NCI-H2107 (cell line): ENCODE measurements at places on chromosomes 11 and 22.

DNA sequence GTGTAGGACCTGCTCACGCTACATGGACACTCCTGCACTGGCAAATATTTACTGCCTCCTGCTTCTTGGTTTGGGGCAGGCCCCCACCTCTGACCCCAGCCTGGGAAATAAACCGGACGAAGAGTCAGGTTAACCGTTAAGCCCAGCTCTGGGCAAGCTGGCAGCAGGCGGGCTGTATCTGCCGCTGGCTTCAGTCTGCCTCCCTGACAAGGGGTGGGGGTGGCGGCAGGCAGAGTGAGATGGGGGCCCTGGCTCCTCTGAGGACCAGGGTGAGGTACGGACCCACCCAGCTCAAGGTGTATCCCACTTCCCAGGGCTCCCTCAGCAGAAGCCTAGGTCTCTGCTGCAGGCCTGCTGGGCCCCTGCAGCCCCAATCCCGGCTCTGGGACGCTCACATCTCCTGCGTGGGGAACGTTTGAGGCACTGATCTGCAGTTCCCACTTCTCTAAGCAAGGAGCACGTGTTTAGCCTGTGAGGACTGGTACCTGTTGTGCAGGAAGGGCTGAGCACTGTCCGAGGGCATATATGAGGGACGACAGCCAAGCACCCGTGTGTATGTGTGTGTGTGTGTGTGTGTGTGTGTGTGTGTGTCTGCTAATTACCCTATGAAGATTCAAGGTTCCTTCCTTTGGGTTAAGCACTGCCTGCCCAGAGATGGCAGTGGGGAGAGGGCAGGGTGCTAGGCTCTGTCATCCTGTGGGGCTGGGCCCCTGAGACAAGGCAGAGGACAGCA lies 1.1 kb upstream of the LRRC75B start:
- DNase-seq: no peak

DNA sequence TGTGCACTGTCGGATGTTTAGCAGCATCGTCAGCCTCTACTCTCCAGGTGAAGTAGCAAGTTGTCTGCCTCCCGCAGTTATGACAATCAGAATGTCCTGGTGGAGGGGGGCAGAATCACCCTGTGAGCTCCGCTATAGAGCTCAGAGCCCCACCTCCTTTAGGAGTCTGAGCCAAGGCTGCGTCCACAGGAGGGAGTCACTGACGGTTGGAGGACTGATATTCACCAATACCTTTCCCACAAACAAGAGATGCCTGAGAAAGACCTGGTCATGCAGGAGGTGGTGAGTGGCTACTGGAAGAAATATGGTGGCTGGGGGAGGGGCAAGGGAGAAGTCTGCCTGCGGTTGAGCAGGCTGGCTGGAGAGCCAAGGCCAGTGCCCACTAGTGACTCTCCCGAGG lies 41.7 kb upstream of the ADA2 start:
- DNase-seq: no peak

DNA sequence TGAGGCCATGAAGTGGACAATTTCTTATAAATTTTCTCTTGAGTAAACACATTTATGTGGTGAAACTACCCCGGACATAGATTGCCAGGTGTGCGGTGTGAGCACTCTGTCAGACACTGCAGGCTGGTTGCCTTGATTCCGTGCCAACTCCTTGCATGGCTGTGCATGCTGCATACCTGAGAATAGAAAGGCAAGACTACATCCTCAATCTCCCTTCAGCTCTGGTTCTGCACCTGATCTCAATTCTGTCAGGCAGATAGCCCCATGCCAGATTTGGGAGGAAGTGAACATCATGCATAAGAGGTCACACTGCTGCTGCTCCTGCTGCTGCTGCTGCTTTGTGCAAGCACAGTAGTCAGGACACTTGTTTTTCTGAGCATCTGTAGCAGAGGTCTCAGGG lies 42.5 kb upstream of the DEUP1 start:
- DNase-seq: peak; percentile 7

DNA sequence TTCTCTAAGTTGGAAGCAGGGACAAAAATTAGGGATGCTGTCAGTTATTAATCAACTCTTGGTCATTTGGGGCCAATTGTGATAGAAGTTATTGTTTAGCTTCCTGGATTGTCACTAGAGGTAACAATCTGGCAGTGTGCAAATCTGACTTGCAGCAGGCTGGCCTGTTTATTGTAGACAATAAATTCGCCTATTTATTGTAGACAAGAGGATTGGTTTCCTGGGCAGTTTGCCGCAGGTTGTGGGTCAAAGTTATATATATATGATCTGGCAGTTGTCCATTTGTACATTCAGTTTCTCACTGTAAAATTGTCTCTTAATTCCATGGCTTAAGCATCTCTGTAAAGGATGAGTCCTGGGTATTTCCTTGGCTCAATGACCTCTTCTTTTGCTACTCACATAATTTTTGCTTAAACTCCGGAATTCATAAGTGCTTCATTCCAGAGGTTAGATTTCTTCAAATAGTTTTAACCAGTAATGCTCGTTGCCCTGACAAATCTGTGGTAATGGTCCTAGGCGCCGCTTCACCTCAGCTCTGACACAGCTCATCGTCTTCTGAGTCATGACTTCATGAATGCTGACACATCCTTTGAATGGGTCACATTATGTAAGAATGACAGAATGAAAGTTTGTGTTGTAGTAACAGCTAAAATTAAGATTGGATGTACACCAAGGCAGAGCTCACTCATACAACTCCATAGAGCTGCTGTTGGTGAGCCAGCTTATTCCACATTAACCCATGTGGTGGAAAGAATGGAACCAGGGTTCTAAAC lies 7.8 kb upstream of the MMP3 start:
- no peak for DNase-seq

- DNase-seq: no peak
These were observed 12.0 kb upstream of the RBX1 start for GRCh38 chr22:40939202-40939601.

DNA sequence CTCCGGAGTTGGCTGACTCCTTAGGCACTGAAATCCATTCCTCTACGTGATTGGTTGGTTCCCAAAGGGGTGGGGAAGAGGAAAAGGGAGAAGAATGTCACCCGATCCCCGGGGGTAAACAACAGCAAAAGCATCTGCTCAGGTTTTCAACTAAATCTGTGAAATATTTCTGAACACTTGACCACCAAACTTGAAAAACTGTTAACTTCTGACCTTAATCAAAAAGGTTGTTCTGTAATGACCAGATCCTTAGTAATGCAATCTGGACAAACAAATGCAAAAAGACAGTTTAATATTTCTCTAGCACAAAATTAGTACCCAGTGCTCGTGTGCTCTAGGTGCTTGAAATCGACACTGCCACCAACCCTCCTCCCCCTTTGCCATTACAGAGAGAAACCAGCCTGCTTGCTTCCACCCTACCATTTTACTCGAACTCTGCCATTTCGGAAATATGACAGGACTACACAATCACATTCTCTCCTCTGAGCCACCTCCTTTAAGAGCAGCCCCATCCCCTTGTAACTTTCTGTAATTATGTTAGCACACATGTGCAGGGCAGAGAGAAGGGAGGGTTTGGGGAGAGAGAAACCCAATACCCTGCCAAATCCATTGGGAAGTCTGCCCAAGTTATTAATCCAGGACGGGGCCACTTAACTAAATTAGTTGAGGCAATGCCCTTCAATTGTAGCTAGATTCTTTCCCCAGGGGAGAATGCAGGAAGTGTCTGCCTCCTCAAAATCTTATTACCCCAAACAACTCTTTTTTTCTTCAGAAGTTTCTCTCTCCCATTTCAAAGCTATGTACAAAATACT lies 113.8 kb downstream of the RBFOX2 start:
- DNase-seq: peak; percentile 44

- no peak for DNase-seq
These were observed 97.7 kb downstream of the LARGE2 start for GRCh38 chr11:46020084-46020599.

GRCh38 chr22:50276143-50276542 lies 6.0 kb upstream of the MAPK11 start:
- DNase-seq: no peak

- DNase-seq: no peak
These were observed 5.7 kb downstream of the PANX2 start for GRCh38 chr22:50175921-50176849.

DNA sequence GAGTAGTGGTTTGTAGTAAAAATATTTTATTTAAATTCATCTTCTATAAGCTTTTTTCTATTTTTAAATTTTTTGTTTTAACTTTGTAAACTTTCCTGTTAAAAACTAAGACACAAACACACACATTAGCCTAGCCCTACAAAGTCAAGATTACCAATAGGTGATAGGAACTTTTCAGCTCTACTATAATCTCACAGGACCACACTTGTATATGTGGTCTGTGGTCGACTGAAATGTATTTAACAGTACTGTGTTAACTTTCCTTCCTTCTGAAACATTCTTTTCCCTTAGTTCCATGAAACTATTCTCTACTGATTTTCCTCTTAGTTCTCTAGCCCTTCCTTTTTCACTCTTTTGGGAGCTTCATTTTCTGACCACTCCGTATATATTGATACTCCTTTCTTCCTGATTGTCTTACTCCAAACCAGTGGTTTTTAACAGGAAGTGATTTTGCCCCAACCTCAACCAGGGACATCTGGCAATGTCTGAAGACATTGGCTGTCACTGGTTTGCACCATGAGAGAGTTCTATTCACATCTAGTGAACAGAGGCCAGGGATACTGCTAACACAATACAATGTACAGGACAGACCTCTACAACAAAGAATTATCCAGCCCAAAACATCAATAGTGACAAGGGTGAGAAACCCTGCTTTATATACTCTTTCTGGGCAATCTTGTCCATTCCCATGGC lies 8.8 kb downstream of the ZW10 start:
- no peak for DNase-seq

GRCh38 chr22:25602916-25603315 lies 38.4 kb downstream of the GRK3 start:
- DNase-seq: no peak

- DNase-seq: no peak
These were observed 37.2 kb downstream of the RPS6KA4 start for GRCh38 chr11:64396079-64396591.

DNA sequence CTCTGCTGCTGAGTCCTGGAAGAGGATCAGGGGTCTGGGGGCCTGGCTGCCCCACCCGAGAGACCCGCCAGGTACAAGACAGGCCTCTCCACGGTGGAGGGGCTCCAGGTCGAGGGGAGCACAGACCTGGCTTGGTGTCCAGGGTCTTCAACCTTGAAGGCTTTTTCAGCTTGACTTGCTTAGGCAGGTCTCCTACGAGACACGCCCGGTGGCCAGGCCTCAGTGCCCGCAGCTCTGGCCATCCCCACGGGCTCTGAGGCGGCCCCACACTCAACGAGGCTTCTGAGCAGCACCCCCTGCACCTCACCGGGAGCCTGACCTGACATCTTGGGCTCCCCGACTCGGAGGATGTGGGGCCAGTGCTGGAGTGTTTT lies 6.6 kb upstream of the PLXNB2 start:
- DNase-seq: no peak

GRCh38 chr11:63906585-63906984 lies 10.4 kb downstream of the RCOR2 start:
- no peak for DNase-seq

DNA sequence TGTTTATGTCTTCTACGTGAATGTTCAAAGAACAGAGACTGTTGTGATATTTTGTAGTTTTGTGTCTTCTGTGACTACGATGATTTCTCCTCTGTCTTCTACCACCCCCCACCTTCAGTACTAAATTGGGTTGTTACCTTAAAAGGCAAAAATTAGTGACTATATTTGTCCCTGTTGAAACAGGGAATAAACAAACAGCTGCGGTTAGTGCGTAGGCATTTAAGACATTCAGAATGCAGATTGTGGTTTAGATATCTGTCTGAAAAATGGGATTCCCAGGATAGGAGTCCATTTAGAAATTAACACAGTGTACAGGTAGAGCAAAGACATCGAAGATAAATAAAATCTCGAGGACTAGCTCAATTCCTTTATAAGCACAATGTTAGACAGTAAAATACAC lies 15.6 kb upstream of the ARHGAP42 start:
- no peak for DNase-seq

- DNase-seq: no peak
These were observed 47.7 kb upstream of the FADD start for GRCh38 chr11:70155386-70155785.

DNA sequence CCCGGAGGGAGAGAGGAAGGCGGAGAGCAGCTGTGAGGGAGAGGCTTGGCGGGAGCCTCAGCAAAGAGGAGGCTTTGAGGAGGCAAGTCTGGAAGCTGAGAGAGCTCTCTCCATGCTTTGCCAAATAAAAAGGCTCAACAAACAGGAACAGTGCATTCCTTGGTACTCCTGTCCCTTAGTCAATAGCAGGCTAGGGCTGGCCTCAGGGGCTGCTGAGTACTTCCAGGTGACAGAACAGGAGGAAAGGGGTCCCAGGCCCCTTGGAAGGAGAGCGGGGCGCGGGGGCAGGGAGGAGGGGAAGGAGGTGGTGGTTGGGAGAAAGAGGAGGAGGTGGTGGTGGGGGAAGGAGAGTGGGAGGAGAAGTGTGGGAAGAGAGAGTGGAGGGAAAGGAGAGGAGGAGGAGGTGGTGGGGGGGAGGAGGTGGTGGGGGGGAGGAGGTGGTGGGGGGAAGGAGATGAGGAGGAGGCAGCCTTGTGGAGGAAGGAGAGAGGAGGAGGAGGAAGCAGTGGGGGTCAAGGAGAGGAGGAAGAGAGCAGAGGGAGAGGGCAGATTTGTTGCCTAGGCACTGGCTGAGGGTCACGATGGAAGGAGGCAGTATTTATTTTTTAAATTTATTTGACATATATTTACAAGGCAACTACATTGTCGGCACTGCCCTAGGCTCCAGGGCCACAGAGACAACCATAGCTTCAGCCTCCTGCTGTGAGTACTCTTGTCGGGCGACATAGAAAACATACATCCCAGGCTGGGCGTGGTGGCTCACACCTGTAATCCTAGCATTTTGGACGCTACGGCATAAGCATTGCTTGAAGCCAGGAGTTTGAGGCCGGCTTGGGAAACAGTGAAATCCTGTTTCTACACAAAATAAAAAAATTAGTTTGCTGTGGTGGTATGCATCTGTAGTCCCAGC lies 74.2 kb upstream of the ZBED5 start:
- no peak for DNase-seq

- no peak for DNase-seq
These were observed 60.9 kb upstream of the MYEOV start for GRCh38 chr11:69232821-69233743.

GRCh38 chr22:26273011-26273675 lies 103.9 kb downstream of the SEZ6L start:
- DNase-seq: no peak
